ENCODE measurements at places on chromosomes 5 and 9. TPM values are rescaled to one million over a fixed set of nuclear protein-coding genes. Genes with fewer than 3 reads are reported as not detected.

Gene FOXD4L4
- not detected for total RNA-seq

Gene GCNT4
- total RNA-seq: 11.5 TPM

DNA sequence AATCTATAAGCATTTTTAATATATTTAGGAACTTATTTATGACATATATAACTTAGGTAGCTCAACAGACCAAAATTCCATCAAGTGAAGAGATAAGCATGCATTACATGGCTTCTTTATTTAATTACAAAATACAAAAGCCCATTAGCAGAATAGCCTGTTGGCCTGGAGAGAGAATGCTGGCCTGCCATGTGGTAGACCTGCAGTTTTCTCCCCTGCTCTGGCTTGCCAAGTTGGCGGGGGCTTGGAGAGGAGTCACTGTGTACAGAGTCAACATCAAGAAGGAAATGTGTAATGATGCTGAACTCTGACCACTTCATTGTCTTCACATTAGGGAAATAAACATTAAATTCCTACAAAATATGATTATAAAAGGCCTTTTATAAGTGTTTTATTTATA is 69.8 kb upstream of the CNTLN start:
- H3K27me3 ChIP-seq: no peaks in the 10 kb centered on the region
- no peak overlapping the region for H3K4me3 ChIP-seq
- H3K27ac ChIP-seq: no peak overlapping the region
- H3K4me1 ChIP-seq: no peaks in the 10 kb centered on the region
- H3K36me3 ChIP-seq: no peaks in the 10 kb centered on the region

DNA sequence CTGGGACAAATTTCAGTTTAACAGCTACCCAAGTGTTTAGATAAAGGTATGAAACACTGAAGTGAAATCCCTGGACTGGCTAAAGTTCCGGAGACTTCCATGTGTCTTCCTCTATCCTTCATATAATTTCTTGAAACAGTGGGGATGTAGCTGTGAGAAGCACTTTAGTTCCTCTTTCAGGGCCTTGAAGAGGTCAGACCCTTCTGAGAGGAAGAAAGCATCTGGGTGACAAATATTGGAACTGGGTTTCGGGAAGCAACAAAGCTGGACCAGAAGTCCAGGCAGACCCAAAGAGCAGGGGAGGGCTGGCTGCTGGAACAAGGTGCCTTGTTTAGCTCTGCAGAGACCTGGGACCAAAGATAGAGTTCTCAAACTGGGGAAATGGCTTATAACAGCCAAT is 75.4 kb upstream of the ZFAND5 start:
- DNase-seq: no peak
- no peaks in the 10 kb centered on the region for H3K36me3 ChIP-seq
- peaks cover 13% of the 10 kb centered on the region for H3K4me1 ChIP-seq
- no peak overlapping the region for H3K4me3 ChIP-seq
- no peaks in the 10 kb centered on the region for H3K27me3 ChIP-seq

DNA sequence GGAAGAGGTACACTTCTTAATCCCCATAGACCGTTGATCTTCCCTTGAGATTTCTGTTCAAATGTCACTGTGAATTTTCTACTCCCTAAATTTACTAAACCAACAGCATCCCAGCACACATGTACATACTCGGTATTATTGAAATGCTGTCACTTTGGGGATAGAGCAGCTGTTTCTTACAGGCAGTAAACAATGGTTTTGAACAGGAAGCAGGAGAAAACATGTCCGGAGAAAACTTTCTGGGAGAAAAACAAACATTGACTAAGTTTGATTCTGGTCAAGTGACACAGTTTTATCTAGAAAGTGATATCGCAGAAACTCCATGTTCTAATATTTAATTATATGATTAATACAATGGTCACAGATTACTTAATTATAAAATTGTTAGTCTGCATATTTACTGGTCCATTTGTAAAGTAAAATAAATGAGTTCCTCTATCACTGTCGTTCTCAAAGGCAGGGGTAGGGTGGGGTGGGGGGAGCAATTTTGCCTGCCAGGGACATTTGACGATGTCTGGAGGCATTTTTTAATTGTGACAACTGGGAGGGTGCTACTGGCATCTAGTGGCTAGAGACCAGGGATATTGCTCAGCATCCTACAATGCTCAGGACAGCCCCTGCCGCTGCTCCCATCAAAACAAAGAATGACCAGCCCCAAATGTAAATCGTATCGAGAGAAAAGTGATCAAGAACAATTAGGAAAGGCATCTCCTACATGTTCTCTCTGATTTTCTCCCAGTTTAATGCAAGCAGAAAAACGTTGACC is 12.2 kb downstream of the TAS2R1 start:
- no peaks in the 10 kb centered on the region for H3K36me3 ChIP-seq
- H3K27me3 ChIP-seq: no peaks in the 10 kb centered on the region
- no peak for DNase-seq
- no peak overlapping the region for H3K27ac ChIP-seq
- no peak overlapping the region for H3K4me3 ChIP-seq

Measured in T-cell (primary cell).